NCI-H1417 treated with DMSO at 0.1 percent for 48 hours (cell line): ENCODE measurements at places on chromosomes 5 and 9.

DNA sequence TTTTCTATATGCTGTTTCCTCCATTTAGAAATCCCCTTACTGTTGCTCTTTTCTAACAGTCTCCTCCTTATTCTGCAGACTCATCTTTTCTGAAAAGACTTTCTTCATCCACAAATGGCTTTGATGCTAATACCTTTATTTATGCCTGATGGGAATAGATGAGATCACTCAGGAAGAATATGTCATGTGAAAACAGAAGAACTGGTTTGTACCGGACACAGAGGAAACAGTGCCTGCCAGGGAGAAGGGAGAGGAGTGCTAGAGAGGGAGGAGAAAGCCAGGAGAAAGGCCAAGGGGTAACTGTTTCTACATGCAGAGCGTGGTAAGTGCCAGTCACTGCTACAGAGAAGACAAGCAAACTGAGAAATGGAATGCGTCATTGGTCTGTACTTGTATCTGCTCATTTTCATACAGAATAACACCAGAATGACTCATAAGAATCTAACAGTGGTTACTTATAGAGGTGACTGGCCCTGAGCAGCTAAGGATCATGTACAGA is 45.9 kb upstream of the PJA2 start:
- no peak for DNase-seq

DNA sequence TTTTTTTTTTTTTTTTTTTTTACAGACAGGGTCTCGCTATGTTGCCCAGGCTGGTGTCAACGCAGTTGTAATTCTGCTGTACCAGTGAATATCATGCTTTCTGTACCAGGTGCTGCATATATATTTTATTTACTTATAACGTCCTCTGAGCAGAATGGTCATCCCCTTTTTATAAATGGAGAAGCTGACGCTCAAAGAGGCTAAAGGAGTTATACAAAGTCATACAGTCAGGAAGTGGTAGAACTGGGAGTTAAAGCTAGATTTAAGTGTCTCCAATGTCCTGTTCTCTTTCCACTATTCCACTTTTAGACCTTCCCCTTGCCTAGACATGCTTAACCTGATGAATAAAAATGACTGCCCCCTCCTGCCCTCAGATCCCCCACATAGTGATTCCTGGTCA is 1.2 kb upstream of the SIL1 start:
- no peak for DNase-seq

DNA sequence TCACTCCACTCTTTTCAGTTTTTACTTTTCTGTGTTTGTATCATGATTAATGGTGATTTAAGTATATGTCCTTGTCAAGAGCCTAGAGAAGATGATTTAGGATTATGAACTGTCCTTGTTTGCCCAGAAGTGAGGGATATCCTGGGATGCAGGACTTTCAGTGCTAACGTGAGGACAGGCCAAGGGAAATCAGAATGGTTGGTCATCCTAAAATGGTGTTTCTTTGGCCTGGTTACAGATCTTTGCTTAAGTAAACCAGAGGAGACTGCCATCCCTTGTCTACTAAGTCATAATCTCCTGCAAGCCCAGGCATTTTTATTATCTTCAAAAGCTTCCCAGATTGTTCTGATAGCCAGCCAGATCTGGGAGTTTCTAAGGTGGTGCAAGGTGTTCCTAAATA is 22.3 kb upstream of the DPYSL3 start:
- DNase-seq: no peak

DNA sequence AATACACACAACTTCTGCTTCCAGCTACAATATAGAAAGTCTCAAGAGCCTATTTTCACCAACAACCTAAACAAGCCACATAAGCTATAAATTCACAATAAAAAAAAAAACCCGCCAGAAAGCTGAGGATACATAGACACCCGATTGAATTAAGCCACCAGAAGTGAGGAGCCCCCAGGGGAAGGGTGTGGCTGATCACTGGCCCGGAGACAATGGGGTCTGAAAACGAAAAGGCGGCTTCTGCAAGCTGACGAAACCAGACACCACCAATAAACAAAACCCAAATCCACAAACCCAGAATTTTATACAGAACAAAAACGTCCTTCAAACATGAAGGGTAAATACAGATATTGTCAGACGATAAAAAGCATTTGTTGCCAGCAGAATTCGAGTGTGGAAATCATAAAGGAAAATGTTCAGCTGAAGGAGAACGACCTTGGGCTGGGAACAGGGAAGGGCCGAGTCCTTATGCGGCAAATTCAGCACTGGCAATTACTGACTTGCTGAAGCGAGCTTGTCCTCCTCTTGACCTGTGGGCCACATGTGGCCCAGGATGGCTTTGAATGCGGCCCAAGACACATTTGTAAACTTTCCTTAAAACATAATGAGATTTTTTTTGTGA is 39.6 kb upstream of the CEP72 start:
- DNase-seq: no peak

- DNase-seq: peak; percentile 12
Observed at GRCh38 chr9:114235033-114235661, 79.8 kb downstream of the COL27A1 start.

- DNase-seq: no peak
Observed at GRCh38 chr9:89850153-89850552, 245.3 kb downstream of the GADD45G start.

DNA sequence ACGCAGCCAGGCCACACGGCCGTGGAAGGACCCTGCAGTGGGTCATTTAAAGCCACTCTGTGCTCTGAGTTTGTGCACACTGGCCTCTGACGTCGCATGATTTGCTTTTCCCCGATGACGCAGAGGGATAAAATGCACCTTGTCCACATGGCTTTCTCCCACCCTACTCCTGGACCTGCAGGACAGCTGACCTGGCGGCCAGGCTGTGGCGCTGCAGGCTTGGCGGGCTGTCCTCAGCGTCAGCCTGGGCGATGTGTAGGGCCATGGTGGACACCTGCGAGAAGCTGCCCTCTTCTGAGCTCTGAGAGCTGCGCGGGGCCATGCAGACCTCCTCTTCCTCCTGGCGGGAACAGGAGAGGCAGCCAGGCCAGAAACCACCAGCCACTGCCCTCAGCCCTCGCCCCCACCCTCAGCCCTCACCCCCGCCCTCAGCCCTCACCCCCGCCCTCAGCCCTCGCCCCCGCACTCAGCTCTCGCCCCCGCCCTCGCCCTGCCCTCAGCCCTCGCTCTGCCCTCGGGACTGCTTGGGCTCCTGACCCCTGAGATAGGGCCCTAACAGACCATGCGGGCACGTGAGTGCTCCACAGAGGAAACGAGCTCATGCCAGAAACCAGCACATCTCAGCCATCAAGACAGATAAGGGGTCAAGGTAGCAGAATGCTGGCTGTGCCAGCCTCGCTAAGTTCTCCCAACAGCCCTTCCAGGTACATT is 20.0 kb upstream of the SCGB3A1 start:
- DNase-seq: no peak
